D721Med (cell line): ENCODE measurements at places on chromosomes 11 and 22.

- no peak for DNase-seq
These were observed 30.0 kb upstream of the SYT7 start for GRCh38 chr11:61610905-61611304.

- no peak for DNase-seq
These were observed 1075.3 kb downstream of the TBC1D22A start for GRCh38 chr22:47837703-47838102.

- no peak for DNase-seq
These were observed 462.4 kb downstream of the DLG2 start for GRCh38 chr11:85164743-85165142.

DNA sequence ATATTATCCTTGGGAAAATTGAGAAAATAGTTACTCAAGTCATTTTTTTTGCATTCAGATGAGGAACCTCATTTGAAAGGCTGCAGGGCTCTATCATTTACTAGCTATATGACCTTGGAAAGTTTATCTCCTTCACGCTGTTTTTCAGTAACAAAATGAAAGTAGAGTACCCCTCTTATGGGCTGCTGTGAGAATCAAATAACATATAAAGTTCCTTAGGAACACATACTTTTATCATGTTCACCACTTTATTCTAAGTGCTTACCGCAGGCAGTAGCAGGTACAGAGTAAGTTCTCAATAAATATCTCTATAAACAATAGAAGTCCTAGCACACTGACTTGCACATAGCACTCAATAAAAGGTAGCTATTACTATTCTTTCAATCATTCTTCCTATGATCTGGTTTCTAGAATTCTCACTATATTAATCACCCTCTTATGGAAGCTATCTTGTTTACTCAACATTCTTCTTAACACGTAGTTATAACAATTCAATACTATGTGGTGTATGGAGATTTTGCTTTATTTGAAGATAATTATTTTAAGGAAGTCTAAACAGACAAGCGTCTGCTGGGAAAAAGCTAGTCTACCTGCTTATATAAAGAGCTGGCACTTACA lies 1.9 kb downstream of the C11orf71 start:
- no peak for DNase-seq

- DNase-seq, result no peak
These were observed 566.7 kb upstream of the CCDC90B start for GRCh38 chr11:83852775-83853442.

GRCh38 chr11:119709638-119710346 lies 19.2 kb downstream of the NECTIN1 start:
- DNase-seq, result no peak

DNA sequence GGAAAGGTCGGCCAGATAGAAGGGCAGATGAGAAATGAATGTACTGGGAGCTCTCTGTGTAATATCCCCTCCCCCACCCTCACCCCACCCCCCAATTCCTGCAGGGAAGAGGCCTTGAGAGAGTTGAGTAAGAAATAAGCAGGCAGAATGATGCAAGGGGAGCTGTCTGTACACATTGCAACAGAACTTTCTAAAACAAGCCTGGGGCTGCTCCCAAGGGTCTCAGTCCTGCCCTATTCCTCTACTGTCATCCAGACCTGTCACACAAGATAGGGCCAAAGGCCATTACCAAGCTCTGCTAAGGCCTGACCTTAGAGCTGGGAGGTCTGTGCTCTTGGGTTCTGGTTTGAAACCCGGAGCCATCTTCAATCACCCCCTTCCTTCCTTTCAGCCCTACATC lies 5.7 kb upstream of the DGAT2 start:
- DNase-seq, result no peak

GRCh38 chr11:93513772-93514171 lies 29.4 kb downstream of the SMCO4 start:
- no peak for DNase-seq

- DNase-seq, result no peak
These were observed 29.9 kb upstream of the OR10G7 start for GRCh38 chr11:124070915-124071622.

- DNase-seq, result no peak
These were observed 23.2 kb upstream of the C1QTNF4 start for GRCh38 chr11:47617417-47617809.

- DNase-seq, result no peak
These were observed 163.4 kb upstream of the SYN3 start for GRCh38 chr22:33221568-33221967.
